ENCODE measurements at places on chromosomes 6 and 20. TPM values are rescaled to one million over a fixed set of nuclear protein-coding genes. Genes with fewer than 3 reads are reported as not detected.

ZFP57 gene
- not detected for total RNA-seq

- DNase-seq, result no peak
Measured at GRCh38 chr6:166477647-166478365, 95.1 kb upstream of the MPC1 start.

MTFR2 gene
- total RNA-seq, result 1.9 TPM

- DNase-seq, result peak; percentile 87
Measured at GRCh38 chr20:46139908-46140482, 21.9 kb downstream of the CD40 start.

- DNase-seq, result peak; percentile 72
Measured at GRCh38 chr20:35776513-35777101, 4.8 kb downstream of the PHF20 start.

LY6G6F gene
- total RNA-seq, result 0.82 TPM

PRSS16 gene
- 1.6 TPM for total RNA-seq

DNA sequence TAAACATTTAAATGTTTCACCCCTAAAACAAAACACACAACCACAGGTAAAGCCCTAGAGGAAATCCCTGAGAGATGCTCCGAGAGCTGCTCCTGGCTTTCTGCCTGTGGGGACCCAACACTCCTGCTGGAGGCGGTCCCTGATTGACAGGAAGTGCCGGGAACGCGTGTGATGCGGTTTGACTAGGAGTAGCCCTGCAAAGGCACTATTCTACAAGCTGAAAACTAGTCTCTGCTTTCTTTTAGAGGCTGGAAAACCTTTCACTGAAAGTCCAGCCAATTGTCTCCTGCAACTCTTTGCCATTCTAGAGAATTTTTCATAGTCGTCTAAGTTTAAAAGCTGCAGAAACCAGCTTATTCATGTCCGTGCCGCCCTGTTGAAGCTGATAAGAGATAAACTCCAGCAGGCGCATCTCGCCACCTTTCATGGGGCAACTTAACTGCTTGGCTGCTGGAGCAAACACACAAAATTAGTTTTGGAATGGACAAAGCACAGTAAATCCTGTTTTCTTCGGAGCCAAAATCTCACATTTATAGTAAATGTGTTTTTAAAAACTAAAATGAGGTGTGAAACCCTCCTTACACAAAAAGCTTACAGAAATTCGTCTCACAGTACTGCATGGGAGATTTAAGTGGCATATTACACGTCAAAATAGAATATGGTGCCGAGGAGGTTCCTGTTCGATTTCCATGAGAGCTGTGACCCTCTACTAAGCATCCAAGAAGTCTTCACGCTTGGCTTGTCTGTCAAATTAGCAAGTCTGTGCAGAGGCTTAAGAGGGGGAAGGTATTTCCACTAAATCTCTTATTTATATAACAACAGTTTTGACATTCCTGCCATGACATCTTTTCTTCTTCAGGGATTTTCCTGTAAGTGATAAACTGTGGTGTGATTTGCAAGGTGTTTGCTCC, 46.9 kb downstream of the DACT2 start:
- DNase-seq, result peak; percentile 51

GRCh38 chr6:163255265-163255664, 159.3 kb upstream of the QKI start:
- DNase-seq, result no peak

- DNase-seq, result no peak
Measured at GRCh38 chr6:36297511-36297910, 27.7 kb downstream of the PNPLA1 start.

DNA sequence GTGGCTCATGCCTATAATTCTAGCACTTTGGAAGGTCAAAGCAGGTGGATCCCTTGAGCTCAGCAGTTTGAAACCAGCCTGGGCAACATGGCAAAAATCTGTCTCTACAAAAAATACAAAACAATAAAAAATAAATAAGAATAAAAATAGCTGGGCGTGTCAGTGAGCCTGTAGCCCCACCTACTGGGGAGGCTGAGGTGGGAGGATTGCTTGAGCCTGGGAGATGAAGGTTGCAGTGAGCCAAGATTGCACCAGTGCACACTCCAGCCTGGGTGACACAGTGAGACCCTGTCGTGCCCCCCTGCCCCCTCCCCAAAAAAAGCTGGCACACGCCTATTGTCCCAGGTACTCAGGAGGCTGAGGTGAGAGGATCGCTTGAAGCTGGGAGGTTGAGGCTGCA, 35.1 kb upstream of the SRPK1 start:
- no peak for DNase-seq

DCDC2 gene
- total RNA-seq, result 0.21 TPM

DNA sequence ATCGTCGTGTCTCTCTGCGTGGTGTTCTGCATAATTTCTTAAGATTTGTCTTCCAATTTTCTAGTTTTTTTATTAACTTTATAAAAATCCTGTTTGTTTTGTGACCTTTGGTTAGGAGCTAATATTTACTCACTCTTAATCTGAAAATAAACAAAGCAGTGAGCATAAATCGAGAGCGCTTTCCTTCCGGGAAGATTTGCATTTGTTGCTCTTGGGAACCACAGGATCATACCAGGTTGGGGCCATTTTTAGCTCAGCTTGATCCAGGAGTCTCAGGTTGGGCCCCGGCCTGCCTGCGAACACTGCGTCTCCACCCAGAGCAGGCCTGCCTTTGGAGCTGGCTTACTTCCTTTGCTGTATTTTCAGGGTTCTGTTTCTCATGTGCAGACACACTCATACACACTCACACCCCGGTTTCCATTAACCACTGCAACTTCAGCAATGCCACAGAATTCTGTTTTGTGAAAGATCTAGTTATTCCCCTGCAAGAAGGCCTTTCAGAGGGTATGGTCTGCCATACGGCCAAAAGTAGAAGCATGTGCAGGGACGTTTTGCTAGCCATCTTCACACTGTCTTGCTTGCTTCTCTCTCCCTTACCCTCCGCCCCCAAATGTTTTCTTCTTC, 17.3 kb downstream of the BPHL start:
- no peak for DNase-seq

GTSF1L gene
- not detected for total RNA-seq

DNA sequence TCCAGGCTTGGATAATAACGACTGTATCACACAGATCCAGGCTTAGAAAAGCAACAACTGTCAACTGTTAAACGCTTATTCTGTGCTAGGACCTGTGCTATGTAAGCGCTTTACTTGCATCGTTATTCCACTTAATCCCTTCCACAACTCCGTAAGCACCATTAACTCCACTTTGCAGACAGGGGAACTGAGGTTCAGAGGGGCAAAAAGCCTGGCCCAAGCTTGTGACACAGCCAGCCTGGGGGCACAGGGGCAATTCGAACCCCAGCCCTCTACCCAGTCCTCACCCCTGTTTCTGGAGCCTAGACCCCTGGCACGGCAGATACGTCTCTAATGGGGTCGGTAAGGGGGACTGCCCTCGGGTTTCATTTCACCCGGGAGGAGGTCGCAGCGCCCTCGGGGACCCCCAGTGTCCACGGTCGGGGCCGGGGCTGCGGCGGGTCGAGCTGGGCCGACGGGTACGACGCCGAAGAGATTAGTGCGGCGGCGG, 411 bp downstream of the DSN1 start:
- DNase-seq, result no peak

TMEM244 gene
- 2.3 TPM for total RNA-seq

GRCh38 chr20:45611054-45611453, 18.5 kb upstream of the WFDC10A start:
- DNase-seq, result no peak

DNA sequence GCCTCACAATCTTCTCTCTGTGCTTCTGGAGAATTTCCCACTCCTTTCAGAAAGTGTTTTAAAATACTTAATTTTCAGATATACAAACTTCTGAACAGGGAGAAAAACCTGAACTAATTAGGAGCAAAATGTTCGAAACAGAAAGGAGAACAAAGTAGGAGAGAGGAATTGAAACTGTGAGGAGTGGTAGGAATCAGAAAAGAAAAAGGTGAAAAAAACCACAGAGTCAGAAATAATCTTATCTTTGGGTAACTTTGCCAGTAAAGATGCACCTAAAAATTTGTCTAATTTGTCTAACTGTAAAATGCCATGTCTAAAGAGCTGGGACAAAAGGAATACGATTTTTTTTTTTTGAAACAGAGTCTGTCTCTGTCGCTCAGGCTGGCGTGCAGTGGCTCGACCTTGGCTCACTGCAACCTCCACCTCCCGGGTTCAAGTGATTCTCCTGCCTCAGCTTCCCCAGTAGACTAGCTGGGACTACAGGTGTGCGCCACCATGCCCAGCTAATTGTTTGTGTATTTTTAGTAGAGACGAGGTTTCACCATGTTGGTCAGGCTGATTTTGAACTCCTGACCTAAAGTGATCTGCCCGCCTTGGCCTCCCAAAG, 4.7 kb upstream of the RIPOR2 start:
- no peak for DNase-seq
